Effector memory CD8-positive, alpha-beta T cell (primary cell): ENCODE measurements at places on chromosomes 1 and 21.

GRCh38 chr1:154471304-154471703 is 30.7 kb upstream of the TDRD10 start:
- no peak for DNase-seq

DNA sequence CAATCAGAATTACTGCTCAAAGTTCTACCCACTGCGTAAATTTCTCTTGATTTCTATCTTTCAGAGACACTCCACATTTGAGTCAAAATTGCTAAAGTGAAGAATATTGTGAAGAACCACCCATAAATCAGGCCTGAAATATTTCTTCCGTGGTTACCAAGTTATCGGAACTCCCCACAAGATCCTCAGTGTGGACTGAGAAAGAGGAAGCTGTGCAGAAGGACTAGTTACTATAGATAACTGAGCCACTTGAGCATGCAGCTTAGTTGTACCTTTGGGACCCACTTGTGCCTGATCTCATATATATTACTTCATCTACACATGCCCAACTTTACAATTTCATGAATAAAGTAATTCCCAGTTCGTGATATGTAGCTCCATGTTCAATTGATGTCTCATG is 18.4 kb downstream of the RWDD3 start:
- no peak for DNase-seq

DNA sequence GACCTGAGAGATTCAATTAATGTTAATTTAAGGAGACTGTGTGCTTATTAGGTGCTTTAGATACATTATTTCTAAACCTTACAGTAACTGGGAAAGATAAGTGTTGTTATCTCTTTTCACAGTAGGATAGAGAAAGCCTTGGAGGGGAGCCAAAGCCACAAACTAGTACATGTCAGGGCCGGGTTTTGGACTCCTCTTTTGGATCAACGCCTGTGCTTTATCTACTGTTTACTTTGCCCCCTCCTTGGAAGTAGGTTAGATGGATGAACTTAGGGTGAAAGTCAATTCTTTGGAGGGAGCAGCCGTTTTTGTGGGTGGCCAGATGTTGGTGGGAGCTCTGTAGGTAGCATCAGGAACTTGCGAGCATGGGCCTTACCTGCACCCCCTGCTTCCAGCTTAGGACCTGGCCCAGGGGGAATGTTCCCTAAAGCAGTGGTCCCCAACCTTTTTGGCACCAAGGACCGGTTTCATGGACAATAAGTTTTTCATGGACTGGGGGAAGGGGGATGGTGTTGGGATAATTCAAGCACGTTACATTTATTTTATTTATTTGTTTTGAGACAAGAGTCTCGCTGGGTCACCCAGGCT is 1.7 kb downstream of the HHAT start:
- no peak for DNase-seq

- DNase-seq: no peak
Observed at GRCh38 chr1:76998582-76999223, 131.4 kb downstream of the ST6GALNAC5 start.

DNA sequence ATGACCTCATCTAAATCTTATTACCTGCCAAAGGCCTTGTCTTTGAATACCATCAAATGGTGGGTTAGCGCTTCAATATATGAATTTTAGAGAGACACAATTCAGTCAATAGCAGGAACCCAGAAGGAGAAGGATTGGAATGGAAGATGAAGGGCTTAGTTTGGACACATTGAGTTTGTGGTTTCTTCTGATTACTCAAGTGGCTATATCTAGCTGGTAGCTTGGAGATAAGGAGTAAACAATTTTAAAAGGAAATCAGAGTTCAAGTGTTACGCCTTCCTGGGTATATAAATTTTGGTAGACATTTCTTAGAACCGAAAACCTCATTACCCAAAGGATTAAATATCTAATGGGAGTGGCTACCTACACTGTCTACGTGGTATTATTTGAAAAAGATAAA is 80.2 kb downstream of the RGS2 start:
- DNase-seq: no peak

DNA sequence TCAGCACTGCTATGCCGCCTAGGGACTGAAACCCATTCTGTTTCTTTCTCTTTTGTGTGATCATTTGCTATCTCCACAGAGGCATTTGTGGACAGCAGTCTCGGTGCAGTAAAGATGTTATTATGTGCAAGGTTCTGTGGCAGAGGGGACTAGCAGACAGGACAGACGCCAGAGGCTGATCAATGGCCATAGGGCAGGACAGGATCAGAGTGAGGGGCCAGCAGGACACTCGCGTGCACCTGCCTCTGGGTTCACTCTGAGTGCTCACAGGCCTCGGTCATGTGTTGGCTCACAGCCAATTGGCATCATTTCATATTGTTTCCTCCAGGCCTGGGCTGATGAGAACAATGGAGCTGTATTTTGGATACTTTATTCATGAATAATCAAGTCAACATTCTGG is 212.6 kb downstream of the TGFB2 start:
- no peak for DNase-seq

- DNase-seq: no peak
Observed at GRCh38 chr1:22962558-22962957, 10.1 kb downstream of the LACTBL1 start.
